ENCODE measurements at places on chromosomes 7 and 10.
A peak's percentile ranks its signal among the peaks of the same experiment; 100 is the strongest.

- no peak for DNase-seq
These were observed 4.1 kb downstream of the OR2F1 start for GRCh38 chr7:143958781-143959180.

DNA sequence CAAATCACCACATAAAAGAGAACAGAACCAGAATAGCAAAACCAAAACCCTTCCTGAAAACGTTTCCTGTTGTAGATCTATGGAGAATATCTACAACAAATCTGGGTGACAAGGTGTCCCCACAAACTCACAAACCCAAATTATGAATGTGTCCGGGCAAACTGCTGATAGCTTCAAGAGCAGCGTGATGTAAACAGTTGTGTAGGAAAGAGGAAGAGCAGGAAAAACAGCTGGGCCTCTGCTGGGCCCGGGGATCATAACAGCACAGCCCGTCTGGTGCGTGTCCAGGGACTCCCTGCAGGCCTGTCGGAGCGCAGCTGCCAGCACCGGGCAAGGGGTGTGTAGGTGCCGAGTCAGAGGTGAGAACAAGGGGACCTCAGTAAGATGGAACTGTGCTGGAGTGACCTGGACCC lies 53.7 kb downstream of the KCNH2 start:
- DNase-seq: no peak

DNA sequence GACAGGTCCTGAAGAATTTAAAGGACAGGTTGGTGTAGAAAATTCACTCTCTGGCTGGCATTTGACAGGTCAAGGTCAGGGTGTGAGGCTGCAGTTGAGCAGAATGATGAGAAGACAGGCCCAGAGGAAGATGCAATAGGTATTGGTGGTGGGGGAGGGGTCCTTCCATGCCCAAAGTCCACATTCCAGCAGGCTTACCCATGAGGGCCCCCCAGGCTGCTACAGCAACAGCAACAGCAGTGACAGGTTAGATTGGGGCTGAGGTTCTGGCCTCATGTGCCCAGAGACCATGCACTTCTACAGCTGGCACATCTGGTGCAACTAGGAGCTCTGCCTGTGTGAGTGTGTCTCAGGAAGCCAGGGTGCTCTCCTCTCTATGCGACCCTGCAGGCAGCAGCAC lies 223.5 kb upstream of the GHITM start:
- DNase-seq: no peak

GRCh38 chr7:99362801-99363200 lies 11.7 kb upstream of the ARPC1B start:
- no peak for DNase-seq

DNA sequence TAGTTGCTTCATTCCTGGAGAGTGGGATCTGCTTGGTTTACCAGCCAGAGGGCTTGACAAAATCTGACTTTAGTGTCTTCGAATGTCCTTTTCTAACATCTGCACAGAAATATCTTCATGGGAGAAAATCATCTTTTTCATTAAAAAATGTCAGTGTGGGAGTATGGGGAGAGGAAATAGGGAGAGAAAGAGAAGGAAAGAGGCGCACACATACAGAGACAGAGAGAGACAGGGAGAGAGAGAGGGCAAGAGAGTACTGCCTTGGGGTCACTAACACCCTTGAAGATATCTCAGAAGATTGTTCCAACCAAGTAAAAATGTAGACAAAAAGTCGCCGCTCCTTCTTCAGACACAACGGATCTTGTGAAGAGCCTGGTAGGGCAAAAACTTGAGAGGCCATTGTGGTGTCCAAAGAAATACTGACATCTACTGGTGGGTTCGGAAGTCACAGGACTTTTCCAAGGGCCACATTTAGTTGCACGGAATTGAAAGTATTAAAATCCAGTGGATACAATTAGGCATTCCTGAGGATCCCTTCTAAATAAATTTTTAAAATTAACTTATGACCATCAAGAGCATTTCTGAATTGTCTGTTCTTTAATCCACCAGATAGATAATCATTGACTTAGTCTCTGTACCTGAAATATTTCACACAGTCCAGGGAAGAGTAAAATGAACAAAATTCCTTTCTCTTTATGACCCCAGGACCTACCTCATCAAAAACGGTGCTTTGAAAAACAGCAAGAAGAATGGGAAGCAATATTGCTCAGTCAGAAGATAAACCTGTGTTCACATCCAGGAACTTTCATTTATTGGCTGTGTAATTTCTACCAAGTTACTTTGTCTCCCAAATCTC lies 29.7 kb downstream of the VIM start:
- peak; percentile 27 for DNase-seq

- no peak for DNase-seq
These were observed 78.6 kb upstream of the IFRD1 start for GRCh38 chr7:112371701-112372100.

DNA sequence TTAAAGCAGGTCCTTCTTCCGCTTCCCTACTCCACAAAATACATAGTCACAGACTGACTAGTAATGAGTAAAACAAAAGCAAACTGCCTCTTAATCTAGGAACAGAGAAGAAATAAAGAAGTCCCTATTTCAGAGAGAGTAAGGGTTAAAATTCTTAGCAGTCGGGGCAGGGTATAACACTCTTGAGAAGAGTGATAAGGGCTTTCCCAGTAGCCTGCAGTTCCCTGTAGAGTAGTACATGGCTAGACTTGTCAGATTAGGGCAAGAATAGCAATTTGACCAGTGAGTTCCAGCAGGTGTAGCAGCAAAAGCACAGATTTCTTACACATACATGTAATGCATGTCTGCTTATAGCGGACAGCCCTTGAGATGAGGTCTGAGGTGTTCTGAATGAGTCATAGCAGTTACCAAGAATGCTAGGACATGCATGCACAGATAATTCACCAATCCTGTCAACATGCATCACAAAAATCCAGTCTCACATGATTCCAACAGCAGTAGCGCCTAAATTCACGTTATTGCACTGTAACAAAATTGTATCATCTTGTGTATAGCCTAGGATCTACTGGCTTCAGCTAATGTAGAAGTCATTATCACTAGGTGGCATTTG lies 40.7 kb downstream of the BTRC start:
- no peak for DNase-seq

DNA sequence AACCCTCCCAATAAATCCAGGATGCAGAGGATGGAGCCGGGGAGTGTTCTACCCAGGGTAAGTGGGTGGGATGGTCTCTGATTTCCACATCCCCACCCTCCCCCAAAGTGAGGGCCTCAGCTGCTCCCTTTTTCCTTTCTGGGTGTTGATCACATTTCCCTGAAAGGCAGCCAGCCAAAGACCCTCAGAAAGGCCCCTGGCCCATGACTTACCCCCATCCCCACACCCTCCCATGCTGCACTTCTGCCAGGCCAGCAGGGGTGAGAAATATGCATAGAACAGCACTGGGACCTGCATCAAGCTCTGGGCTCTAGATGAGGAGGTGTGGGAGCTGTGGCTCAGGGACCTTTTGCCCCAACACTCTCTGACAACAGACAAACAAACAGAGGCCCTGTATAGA lies 927.3 kb upstream of the ZNF722 start:
- DNase-seq: no peak

GRCh38 chr10:43598446-43598845 lies 7.8 kb upstream of the ZNF485 start:
- DNase-seq: no peak

DNA sequence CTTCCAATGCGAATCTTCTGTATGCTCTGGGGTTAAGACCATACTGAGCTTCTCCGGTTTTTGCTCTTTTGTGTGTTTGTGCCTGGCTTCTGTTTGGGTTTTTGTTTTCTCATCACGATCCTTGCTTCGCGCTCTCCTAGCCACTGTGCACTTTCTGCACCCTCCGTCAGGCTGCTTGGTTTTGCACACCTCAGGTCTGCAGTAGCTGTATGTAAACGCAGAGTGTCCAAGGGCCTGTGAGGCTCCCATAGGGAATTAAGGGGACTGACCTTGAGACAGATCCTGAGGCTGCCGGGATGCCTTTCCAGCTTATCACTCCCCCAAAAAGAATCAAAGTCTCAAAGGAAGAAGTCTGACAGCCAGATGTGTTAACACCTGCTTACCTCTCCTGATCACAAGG lies 95.2 kb downstream of the PROSER2 start:
- DNase-seq: no peak

DNA sequence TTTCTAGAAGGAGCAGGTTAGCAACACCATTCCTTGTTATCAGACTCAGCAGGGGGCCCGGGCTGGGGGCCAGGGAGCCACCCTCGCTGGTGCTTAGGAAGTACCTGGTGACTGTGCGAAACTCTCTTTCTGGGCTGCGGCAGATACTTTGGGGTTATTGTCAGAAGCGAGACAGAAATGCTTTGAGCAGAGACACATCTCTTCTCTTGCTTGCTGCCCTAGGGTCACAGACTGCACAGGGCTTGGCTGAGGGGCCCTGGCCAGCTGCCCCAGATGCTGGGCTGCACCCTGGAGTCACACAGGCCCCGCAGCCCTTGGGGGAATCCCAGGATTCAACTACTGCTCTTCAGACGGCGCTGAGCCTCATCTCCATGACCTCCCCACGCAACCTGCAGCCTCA lies 91.9 kb downstream of the WDFY4 start:
- no peak for DNase-seq

DNA sequence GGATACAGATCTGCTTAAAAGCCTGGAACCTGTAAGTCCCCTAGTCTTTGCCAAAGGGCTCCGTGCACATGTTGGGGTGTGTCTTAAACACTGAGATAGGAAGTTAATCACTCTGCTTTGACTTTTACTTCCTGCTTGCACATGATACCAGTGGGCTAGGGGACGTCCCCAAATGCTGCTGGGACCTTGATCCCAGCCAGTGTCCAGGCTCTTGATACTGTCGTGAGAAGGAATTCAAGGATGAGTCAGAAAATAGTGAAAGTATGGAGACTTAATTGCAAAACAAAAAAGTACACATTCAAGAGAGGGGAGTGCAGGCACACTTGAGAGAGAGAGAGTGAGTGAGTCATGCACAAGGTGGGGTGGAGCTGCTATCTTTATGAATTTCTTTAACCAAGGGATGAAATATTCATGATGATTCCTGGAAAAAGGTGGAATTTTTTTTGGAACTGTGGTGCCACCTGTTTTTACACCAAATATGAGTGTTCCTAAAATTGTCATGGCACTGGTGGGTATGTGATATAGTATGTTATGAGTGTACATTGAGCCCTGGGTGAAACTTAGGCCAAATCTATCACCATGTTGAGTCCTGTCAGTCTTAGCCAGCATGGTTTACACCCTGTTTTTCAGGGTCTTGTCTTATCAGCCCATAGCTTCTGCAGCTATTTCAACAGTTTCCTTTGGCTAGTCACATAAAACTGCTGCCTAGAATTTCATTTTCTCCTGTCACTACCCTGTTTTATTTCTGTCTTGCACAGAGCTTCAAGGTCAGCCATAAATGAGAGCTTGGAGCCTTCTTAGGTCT lies 88.3 kb upstream of the CYP26C1 start:
- no peak for DNase-seq

GRCh38 chr10:70191972-70192305 lies 21.6 kb upstream of the SAR1A start:
- DNase-seq: no peak

DNA sequence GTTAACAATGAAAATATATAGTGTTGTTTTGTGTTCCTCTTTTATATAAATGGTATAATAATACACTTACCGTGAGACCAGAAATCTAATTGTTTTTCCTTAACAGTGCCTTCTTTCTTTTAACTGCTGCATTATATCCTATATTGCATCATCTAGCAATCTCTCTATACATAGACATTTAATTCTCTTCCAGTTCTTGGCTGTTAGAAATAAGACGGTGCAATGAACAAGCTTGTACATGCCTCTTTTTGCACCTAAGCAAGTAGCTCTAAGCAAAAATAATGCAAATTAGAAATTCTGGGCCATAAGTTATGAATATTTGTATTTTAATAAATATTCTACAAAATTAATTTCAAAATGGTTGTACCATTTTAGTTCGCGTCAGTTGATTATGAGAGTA lies 55.9 kb upstream of the AHR start:
- no peak for DNase-seq

DNA sequence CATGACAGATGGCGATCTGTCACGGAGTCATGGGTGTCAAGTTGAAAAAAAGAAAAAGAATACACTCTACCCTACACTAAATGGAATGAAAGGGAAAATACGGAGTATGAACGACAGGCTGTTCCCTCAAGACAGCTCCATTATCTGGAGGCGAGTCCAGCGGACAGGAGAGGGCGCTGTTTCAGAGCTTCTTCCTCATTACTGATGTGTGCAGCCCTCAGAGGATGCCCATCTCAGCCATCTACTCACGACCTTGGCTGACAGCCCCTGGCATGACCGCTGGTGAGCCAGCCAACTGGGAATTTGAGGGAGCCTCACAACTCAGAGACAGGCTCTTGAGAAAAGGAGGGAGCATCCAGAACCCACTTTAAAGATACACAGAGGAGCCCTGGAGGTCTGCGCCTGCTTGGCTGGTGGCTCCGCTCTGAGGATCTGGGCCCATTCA lies 49.6 kb upstream of the SMNDC1 start:
- DNase-seq: peak; percentile 68

- DNase-seq: no peak
These were observed 25.8 kb downstream of the MAPK8 start for GRCh38 chr10:48332166-48332870.

- no peak for DNase-seq
These were observed 138.7 kb downstream of the FAM204A start for GRCh38 chr10:118203461-118203860.

- no peak for DNase-seq
These were observed 146.6 kb downstream of the LCOR start for GRCh38 chr10:96978621-96979154.

DNA sequence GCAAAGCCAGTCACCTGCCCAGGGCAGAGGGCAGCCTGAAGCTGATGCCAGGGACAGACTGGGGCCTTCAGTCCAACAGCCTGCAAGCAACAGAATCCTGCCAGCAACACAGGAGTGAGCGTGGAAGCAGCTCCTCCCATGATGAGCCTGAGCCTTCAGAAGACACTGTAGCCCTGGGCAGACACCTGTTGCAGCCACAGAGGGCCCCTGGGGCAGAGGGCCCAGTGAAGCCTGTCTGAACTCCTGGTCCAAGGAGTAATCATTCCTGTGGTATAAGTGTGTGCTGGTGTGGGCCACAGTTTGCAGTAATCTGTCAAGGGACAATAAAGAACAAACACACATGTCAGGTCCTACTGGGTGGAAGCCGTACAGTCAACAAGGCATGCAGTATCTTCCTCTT lies 2.9 kb upstream of the PFKP start:
- no peak for DNase-seq

- DNase-seq: no peak
These were observed 7.6 kb downstream of the CYP26A1 start for GRCh38 chr10:93081318-93081717.

- DNase-seq: no peak
These were observed 447.1 kb downstream of the MDFIC start for GRCh38 chr7:115368998-115369397.
